Stimulated activated CD8-positive, alpha-beta memory T cell treated with anti-CD3 and anti-CD28 coated beads, Interleukin-4, amount 100 ng/mL, for 4 hours (primary cell): ENCODE measurements at places on chromosomes 5 and 9.

GRCh38 chr9:12640866-12641636 lies 52.1 kb upstream of the TYRP1 start:
- no peak for DNase-seq

GRCh38 chr9:71446473-71447411 lies 321.6 kb downstream of the CEMIP2 start:
- no peak for DNase-seq

DNA sequence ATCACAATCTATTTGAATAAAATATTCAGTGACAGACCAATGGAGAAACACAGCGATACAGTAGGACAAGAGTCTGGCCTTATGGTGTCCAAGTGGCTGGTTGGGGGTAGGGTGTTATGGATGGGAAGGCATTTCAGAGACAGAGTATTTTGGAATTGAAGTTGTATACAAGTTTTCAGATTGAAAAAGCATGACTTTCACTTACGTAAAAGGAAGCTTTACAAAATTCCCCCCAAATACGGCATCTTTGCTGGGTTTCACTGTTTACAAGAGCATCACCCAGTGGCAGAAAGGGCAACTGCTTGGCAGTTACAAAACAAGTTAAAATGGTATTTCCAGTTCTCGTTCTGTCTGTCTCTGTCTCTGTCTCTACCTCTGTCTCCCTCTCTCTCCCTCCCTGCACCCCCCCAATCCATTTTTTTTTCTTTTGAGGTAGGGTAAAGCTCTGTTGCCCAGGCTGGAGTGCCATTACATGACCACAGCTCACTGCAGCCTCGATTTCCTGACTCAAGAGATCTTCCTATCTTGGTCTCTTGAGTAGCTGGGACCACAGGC lies 86.2 kb downstream of the PTPN3 start:
- no peak for DNase-seq

- DNase-seq: no peak
Observed at GRCh38 chr9:33178972-33179697, 12.0 kb upstream of the B4GALT1 start.

DNA sequence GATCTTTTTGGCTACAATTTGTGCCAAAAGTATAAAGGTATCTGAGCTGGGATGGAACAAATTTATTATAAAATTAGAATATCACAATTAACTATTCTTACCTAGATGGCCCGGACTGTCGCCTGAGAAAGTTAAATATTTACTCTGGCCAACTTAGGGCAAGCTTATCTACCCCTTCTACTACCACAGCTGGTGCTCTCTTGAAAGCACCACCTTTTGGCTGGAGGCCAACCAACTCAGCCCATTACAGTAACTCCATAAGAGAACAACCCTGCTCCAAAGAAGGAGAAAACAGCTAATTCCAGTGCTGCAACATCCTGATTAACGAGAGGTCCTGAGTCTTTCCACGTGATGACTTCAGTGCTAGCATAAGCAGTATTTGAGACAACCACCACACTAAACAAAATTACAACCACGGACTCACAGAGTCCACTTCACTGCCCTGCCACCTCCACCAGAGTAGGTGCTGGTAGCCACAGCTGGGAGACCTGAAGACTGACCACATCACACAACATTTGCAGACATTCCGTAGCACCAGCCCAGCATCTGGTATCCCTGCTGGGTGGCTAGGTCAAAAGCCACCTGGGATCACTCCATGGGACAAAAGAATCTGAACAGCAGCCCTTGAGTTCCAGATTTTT lies 43.2 kb downstream of the RGMB start:
- no peak for DNase-seq

DNA sequence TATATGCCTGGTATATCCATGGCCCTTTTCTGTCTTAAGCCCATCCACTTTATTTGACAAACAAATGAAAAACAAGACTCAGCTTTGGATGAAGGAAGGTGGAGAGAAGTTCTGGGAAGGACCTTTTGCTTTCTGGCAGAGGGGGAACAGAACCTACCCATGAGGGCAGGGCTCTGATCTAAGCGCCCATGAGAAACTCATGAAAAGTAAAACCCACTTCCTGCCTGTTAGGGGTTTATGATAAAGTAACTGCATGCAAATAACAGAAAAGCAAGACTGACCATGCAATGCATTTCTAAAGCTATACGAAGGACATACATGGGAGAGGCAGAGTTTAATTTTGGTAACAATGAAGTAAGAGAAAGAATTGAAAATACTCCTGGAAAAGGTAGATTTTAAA lies 181.9 kb upstream of the ADRA1B start:
- no peak for DNase-seq

GRCh38 chr5:178768371-178769260 lies 38.2 kb upstream of the ZNF354A start:
- no peak for DNase-seq
